Astrocyte (in vitro differentiated cells and primary cell): ENCODE measurements at places on chromosomes 3 and 15. TPM values are rescaled to one million over a fixed set of nuclear protein-coding genes. Genes with fewer than 3 reads are reported as not detected.

GRCh38 chr3:20173844-20174410 is 12.1 kb downstream of the SGO1 start:
- no peaks in the 10 kb centered on the region for H3K4me1 ChIP-seq
- H3K4me3 ChIP-seq = no peak overlapping the region
- no peak overlapping the region for H3K27ac ChIP-seq
- DNase-seq = no peak

- no peak overlapping the region for H3K4me3 ChIP-seq
- no peaks in the 10 kb centered on the region for H3K36me3 ChIP-seq
- DNase-seq = peak; percentile 34
- no peaks in the 10 kb centered on the region for H3K4me1 ChIP-seq
- no peaks in the 10 kb centered on the region for H3K27me3 ChIP-seq
These were observed 310.4 kb downstream of the ERC2 start for GRCh38 chr3:56157693-56158362.

GRCh38 chr3:55296791-55297190 is 190.3 kb downstream of the WNT5A start:
- no peaks in the 10 kb centered on the region for H3K27me3 ChIP-seq
- no peak for DNase-seq
- H3K4me3 ChIP-seq = no peak overlapping the region
- H3K36me3 ChIP-seq = no peaks in the 10 kb centered on the region

GRCh38 chr15:69509131-69509530 is 56.5 kb downstream of the RPLP1 start:
- H3K27ac ChIP-seq = no peak overlapping the region
- DNase-seq = peak; percentile 37
- peaks cover 4% of the 10 kb centered on the region for H3K27me3 ChIP-seq
- no peaks in the 10 kb centered on the region for H3K4me1 ChIP-seq
- no peak overlapping the region for H3K4me3 ChIP-seq
- H3K36me3 ChIP-seq = no peaks in the 10 kb centered on the region

- H3K4me3 ChIP-seq = no peak overlapping the region
- DNase-seq = no peak
- H3K27me3 ChIP-seq = no peaks in the 10 kb centered on the region
- no peaks in the 10 kb centered on the region for H3K4me1 ChIP-seq
- H3K27ac ChIP-seq = no peak overlapping the region
These were observed 529.1 kb upstream of the CCDC54 start for GRCh38 chr3:106848099-106848498.

DNA sequence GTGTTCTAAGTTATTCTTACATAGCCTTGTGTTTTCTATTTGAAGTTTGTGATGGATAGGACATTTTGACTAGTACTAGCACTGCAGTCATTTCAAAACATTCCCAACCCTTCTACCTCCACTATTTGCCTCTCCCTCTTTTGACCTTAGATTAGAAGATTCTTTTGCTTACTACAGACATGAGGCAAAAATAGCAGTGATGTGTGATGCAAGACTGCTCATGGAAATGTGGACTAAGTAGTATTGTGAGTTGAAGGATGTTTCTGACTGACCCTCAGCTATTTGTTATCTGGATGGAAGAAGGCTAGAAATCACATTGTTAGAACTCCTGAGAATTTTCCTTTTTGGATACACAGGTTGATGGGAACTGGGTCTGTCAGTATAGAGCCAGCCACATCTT is 45.9 kb downstream of the ATP2C1 start:
- H3K27ac ChIP-seq = no peak overlapping the region
- no peak overlapping the region for H3K4me3 ChIP-seq
- no peaks in the 10 kb centered on the region for H3K27me3 ChIP-seq
- H3K4me1 ChIP-seq = peaks cover 8% of the 10 kb centered on the region

DNA sequence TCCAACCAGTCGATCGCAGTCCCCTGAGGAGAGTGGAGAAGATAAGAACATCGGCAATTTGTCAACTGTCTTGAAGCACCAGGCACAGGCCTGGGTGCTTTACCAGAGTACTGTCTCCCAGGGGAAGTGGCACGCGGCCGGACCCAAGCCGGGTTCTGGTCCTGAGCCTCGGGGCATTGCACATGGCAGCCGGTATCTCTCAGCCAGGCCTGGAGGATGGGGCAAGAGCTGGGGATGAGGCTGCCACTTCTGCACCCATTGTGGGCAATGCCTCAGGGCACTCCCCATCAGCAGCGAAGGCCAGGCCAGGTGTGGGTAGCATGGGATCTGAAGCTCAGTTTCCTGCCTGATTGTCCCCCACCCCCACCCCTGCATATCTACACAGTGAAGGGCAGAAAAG is 77.5 kb downstream of the ADCY5 start:
- H3K4me1 ChIP-seq = no peaks in the 10 kb centered on the region
- DNase-seq = no peak
- no peaks in the 10 kb centered on the region for H3K36me3 ChIP-seq
- no peak overlapping the region for H3K27ac ChIP-seq

DNA sequence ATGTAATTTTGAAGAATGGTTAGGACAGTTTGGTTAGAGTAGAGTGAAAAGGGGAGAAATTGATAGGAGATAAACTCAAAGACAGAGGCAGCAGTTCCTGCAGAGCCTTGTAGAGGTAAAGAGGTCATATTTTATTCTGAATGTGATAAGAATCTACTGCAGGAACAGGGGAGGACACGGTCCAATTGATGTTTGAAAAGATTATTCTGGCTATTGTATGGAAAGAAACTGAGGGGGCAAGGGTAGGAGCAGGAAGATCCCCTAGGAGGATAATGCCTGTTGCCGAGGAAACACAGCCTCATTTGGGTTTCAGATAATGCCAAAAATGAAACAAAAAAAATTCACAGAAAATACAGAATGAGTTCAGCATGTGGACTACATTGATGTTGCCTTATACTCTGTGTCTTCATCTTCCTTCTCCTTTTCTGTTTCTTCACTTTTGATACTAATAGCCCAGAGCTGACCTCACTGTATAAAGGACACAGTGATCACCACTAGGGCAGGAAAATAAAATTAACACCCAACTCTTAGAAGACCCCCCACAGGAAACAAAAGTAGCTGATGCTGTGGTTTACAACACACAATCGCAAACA is 454.6 kb upstream of the UBE2E2 start:
- no peaks in the 10 kb centered on the region for H3K27me3 ChIP-seq
- H3K36me3 ChIP-seq = no peaks in the 10 kb centered on the region
- H3K27ac ChIP-seq = no peak overlapping the region
- no peak for DNase-seq
- H3K4me3 ChIP-seq = no peak overlapping the region

DNA sequence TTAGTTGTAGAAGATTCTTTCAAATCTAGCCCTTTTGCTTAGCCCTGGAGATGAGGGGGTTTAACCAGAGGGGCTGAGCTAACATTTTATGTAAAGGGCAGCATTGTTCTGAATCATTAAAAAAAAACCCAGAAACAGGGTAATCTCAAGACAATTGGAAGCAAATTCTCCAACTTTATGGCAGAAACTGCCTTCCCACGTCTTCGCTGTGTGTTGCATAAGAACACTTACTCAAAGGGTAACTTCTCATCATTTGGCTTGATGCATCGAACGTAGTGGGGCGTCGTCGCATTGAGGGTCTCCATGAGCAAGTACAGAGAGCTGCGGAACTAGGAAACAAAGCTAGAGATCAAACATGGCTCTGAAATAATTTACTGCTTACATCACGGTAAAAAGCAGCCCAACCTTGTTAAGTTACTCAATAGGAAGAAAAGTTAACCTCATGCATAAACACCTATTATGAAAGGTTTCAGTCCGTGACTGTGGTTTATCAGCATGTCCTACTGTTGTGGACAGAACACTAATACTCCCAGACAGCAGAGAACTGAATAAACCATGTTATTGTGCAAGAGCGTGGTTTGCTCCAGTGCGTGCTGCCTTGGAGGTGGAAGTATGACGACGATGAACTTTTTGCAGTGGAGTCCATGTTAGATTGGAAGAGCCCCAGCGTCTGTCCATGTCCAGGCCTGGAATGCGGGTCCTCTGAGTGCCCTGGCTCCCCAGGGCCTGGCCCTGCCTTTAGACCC is 48.7 kb downstream of the MYO5C start:
- no peaks in the 10 kb centered on the region for H3K27me3 ChIP-seq
- peaks cover 11% of the 10 kb centered on the region for H3K4me1 ChIP-seq
- DNase-seq = peak; percentile 79
- H3K36me3 ChIP-seq = no peaks in the 10 kb centered on the region

GRCh38 chr15:77507911-77508310 is 87.2 kb downstream of the HMG20A start:
- H3K4me3 ChIP-seq = no peak overlapping the region
- peaks cover 31% of the 10 kb centered on the region for H3K4me1 ChIP-seq
- DNase-seq = peak; percentile 67
- peak overlapping the region; percentile 27 for H3K27ac ChIP-seq
- H3K36me3 ChIP-seq = no peaks in the 10 kb centered on the region

DNA sequence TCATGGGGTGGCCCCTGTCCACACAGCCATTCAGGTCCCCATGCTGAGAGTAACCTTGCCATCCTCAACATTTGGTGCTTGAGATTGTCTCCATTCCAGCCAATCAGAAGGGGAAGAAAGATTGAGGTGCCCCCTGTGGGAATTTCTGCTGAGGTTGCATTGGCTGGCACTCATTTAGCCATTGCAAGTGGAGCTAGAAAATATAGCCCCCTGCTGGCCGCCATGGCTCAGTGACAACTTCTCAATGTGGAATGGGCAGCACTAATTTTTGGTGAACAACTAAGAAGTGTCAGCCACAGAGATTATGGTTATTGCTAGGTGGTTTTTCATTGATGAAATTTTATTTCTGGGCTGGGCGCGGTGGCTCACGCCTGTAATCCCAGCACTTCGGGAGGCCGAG is 22.0 kb downstream of the COL6A6 start:
- no peak overlapping the region for H3K27ac ChIP-seq
- no peaks in the 10 kb centered on the region for H3K36me3 ChIP-seq
- no peaks in the 10 kb centered on the region for H3K27me3 ChIP-seq
- no peaks in the 10 kb centered on the region for H3K4me1 ChIP-seq
- DNase-seq = no peak

DNA sequence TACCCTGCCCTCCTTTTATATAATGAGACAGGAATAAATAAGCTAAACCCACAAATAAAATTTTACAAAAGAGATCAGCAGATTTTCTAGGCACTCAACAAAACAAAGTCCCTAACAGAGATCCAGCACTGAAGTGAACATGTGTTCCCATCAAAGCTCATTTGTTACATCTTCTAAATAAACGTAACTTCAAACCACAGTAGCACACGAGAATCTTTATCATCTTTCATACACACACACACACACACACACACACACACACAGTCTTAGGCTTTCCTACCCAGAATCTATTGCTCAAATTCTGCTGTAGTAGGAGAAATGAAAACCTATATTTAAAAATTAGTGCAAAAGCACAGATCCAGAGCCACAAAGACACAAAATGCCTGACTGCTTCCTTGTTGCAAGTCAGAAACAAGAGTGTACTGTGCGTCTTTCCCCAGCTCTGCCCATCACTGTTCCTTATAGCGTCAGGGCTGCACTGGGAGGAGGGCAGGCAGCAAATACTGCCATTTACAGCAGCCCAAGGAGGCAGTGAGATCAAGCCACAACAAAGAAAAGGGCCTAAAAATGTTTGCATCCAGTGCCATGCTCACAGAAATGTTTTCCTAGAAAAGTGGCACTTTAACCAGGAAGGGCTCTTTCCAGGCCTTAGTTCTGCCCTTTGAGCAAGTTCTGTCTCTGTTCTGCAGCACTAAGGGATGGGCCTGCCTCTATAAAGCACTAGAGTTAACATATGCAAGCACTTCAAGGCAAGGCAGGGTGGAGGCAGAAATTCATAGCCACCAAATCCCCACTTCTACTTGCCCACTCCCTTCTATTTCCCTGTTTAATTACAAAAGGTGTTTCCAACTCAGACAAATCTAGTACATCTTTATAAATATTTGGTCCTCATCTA is 6.0 kb downstream of the IP6K1 start:
- H3K4me3 ChIP-seq = no peak overlapping the region
- peaks cover 6% of the 10 kb centered on the region for H3K4me1 ChIP-seq
- H3K36me3 ChIP-seq = peaks cover 7% of the 10 kb centered on the region
- no peak overlapping the region for H3K27ac ChIP-seq
- no peaks in the 10 kb centered on the region for H3K27me3 ChIP-seq

GRCh38 chr3:194637066-194637465 is 3.8 kb upstream of the TMEM44 start:
- no peak for DNase-seq
- peaks cover 4% of the 10 kb centered on the region for H3K36me3 ChIP-seq
- no peak overlapping the region for H3K27ac ChIP-seq

GRCh38 chr3:140842984-140843649 is 98.5 kb upstream of the SLC25A36 start:
- no peaks in the 10 kb centered on the region for H3K4me1 ChIP-seq
- H3K27me3 ChIP-seq = no peaks in the 10 kb centered on the region
- no peaks in the 10 kb centered on the region for H3K36me3 ChIP-seq

GRCh38 chr3:71258526-71258925 is 325.0 kb downstream of the FOXP1 start:
- H3K27me3 ChIP-seq = no peaks in the 10 kb centered on the region
- no peak overlapping the region for H3K4me3 ChIP-seq
- H3K36me3 ChIP-seq = peaks cover 2% of the 10 kb centered on the region

- DNase-seq = peak; percentile 56
- H3K4me3 ChIP-seq = peak overlapping the region; percentile 92
- peaks cover 2% of the 10 kb centered on the region for H3K27me3 ChIP-seq
- H3K4me1 ChIP-seq = peaks cover 18% of the 10 kb centered on the region
These were observed 1.3 kb downstream of the PSMD2 start for GRCh38 chr3:184300378-184300720.

- H3K27me3 ChIP-seq = no peaks in the 10 kb centered on the region
- H3K36me3 ChIP-seq = no peaks in the 10 kb centered on the region
- H3K27ac ChIP-seq = peak overlapping the region; percentile 27
- no peak for DNase-seq
These were observed 38.9 kb upstream of the TPRG1 start for GRCh38 chr3:189132839-189133238.

GRCh38 chr3:124213641-124214040 is 221.7 kb upstream of the ROPN1 start:
- no peak overlapping the region for H3K4me3 ChIP-seq
- DNase-seq = no peak
- no peaks in the 10 kb centered on the region for H3K4me1 ChIP-seq
- no peak overlapping the region for H3K27ac ChIP-seq
- H3K27me3 ChIP-seq = no peaks in the 10 kb centered on the region

The IQCF5 gene
- total RNA-seq = not detected in 2 replicates

The GOLGA6A gene
- 0.30 and 0.31 TPM in 2 replicates for total RNA-seq

The SELENOT gene
- 130 and 132 TPM in 2 replicates for total RNA-seq

The ARHGAP11A gene
- 9.3 and 15.5 TPM in 2 replicates for total RNA-seq

The IQGAP1 gene
- total RNA-seq = 218 and 226 TPM in 2 replicates

The ATP6V1A gene
- total RNA-seq = 123 and 129 TPM in 2 replicates

The ASB14 gene
- not detected in 2 replicates for total RNA-seq

The ACSBG1 gene
- total RNA-seq = not detected in 2 replicates

The TM4SF4 gene
- not detected in 2 replicates for total RNA-seq

The STAC gene
- total RNA-seq = 7.1 and 9.4 TPM in 2 replicates

The STAB1 gene
- 0.39 TPM in 1 of 2 replicates, not detected in the other for total RNA-seq

The EIF4E3 gene
- 3.5 and 4.2 TPM in 2 replicates for total RNA-seq

The LRRC2 gene
- 0.32 and 0.36 TPM in 2 replicates for total RNA-seq

The LDHAL6B gene
- not detected in 2 replicates for total RNA-seq
